Type B pancreatic cell (in vitro differentiated cells): ENCODE measurements at places on chromosomes 4 and X.
A peak's percentile ranks its signal among the peaks of the same experiment; 100 is the strongest.

- no peak for DNase-seq
These were observed 124.0 kb downstream of the PRKX start for GRCh38 chrX:3589474-3589873.

- DNase-seq, result no peak
These were observed 222.8 kb downstream of the FRMPD4 start for GRCh38 chrX:12360986-12361598.

DNA sequence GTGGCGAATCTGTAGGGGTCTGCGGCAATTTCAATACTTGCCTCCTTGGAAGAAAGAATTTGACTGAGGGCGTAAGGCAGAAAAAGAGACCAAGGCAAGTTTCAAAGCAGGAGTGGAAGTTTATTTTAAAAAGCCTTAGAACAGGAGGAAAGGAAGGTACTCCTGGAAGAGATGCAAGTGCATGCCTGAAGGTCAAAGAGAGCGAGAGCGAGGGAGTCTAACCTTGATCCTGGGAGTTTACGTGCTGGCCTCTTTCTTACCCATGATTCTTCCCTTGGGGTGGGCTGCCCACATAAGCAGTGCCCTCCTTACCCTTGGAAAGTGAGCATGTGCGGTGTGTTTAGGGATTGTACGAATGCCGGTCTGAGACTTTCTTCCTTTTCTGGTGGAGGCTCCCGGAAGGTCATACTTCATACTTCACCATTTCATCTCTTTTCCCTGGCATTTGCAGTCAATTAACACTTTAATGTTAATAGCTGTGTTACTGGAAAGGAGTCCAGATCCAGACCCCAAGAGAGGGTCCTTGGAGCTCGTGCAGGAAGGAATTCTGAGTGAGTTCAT, 40.0 kb downstream of the ARSD start:
- no peak for DNase-seq

GRCh38 chr4:7189475-7190277, 2.7 kb upstream of the SORCS2 start:
- no peak for DNase-seq

DNA sequence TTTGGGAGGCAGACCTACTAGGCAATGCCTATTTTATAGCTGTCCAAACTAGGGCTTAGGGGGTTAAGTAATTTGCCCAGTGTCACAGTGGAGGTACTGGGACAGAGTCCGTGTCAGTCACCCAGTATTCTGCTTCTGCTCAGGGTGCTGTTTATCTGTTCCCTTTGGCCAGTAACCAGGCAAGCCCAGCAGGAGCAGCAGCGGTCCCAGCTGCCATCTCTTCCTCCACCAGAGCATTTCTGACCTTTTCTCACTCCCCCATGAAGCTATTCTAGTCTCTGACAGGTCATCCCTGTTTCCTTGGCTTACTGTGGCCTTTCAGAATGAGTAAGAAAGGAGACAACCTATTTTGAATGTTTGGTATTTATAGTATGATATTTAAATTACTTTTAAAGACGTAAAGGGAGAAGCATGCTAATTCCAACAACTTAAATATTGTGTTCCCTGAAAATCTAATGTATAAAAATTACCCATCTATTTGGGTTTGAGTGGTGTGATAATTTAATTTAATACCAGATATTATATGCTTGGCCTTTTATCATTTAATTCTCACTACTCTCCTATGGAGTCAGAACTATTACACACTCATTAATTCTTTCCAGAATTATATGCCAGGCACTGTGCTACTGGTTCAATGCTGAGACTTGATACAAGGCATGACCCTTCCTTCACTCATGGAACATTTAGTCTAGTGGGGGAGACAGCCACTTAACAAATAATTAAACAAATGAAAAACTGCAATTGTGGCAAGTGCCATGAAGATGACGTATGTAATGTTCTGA, 60.6 kb downstream of the RPS6KA3 start:
- no peak for DNase-seq

DNA sequence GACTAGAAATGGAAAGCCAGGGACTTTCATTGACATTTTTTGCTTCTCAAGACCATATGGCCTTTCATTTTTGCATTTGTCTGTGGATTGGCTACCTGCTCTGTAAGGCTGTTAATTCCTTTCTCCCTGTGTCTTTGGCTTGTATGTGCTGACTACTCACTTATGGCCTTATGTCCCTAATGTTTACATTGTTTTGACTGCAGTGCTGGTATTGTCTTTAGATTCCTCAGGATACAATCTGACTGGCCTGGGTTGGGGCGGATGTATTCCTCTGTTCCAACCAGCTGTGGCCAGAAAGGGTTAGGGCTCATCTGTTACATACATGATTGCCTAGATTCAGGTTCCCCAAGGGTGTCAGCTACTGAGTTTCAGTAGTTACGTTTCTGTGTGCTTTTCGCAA, 108.1 kb downstream of the RAPGEF2 start:
- no peak for DNase-seq

DNA sequence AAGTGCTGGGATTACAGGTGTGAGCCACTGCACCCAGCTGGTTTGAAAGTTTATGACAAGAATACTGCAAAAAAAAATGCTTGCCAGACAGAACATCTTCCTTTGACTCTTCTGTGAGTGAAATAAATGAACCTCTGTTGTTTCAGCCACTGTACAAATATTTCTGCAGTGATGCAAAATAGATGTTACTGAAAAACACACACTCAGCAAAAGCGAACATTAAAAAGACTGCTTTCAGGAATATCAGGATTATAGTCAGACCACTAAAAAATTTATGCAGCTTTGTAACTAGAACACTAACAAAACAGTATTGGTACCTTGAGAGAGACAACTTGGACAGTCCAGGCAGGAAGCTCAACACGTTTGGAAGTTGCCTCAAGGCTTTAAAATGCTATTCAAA, 16.9 kb upstream of the SEPSECS start:
- DNase-seq, result no peak

DNA sequence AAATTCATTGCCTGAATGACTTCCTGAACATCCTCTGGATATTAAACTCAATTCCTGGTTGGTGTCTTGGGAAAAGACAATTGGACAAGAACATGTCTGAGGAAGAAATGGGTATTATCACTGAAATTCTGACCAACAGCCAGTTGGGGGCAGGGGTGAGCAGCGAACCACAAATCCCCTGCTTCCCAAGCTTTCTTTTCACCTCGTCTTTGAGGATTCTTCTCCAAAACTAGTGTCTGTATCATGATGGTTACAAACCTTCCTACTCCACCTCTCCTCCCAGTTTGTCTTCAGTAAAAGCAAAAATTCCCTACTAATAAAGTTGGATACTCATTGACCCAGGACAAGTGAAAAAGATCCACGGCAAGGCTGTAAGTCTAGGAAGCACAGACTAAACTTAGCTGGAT, 48.3 kb upstream of the WDR1 start:
- DNase-seq, result no peak

DNA sequence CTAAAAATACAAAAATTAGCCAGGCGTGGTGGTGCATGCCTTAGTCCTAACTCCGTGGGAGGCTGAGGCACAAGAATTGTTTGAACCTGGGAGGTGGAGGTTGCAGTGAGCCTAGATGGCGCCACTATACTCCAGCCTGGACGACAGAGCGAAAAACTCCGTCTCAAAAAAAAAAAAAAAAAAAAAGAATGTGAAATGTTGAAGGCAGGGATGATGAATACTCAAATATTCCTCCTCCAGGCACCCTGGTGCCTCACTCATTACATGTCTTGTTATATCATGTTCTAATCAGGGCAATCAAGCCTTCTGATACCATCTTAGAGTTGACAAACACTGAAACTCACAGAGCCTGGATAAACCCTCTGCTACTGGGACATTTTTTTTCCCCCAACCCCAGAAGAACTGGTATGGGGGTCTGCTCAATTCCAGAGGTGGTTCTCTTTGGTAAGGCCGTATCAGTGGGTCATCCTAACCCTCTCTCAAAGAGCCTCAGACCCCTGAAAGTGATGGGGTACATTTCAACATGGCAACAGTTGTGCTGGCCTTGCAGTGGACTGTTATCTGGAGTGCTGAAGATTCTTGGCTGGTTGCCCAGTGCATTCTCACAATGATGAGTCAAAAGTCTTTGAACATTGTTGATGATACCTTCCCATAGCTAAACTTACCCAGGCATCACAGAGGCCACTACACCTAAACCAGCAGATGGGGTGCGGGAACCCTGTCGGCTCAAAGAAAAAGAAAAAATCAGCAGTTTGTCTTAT, 2.4 kb upstream of the SH3KBP1 start:
- DNase-seq, result no peak

GRCh38 chr4:136931781-136932180, 600.5 kb downstream of the PCDH18 start:
- no peak for DNase-seq

GRCh38 chr4:24470666-24471485, 113.5 kb downstream of the DHX15 start:
- peak; percentile 71 for DNase-seq

DNA sequence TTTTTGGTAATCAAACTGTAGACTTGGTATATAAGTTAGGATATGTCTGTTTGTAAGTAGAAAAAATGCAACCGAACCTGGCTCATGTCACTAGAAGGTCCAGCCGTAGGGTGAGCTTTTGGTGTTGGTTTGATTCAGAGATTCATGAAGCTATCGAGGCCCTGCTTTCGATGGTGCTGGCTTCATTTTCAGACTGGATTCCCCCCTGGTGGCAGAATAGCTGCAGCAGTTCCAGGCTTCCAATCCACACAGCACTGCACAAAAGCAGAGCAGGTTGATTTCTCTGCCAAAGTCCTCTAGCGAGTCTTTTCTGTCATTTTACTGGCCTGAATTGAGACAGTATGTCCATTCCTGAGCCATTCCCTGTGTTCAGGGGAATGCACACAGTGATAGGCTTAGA, 33.1 kb downstream of the PDK3 start:
- DNase-seq, result no peak

- DNase-seq, result no peak
These were observed 2197.7 kb downstream of the ARAP2 start for GRCh38 chr4:34046580-34046979.

GRCh38 chr4:2734612-2735011, 21.5 kb downstream of the TNIP2 start:
- no peak for DNase-seq

- DNase-seq, result no peak
These were observed 540.8 kb downstream of the ADGRL3 start for GRCh38 chr4:61740886-61741285.

GRCh38 chrX:20988118-20988517, 386.1 kb upstream of the CNKSR2 start:
- DNase-seq, result no peak

- no peak for DNase-seq
These were observed 67.9 kb downstream of the TAB3 start for GRCh38 chrX:30821116-30821515.

DNA sequence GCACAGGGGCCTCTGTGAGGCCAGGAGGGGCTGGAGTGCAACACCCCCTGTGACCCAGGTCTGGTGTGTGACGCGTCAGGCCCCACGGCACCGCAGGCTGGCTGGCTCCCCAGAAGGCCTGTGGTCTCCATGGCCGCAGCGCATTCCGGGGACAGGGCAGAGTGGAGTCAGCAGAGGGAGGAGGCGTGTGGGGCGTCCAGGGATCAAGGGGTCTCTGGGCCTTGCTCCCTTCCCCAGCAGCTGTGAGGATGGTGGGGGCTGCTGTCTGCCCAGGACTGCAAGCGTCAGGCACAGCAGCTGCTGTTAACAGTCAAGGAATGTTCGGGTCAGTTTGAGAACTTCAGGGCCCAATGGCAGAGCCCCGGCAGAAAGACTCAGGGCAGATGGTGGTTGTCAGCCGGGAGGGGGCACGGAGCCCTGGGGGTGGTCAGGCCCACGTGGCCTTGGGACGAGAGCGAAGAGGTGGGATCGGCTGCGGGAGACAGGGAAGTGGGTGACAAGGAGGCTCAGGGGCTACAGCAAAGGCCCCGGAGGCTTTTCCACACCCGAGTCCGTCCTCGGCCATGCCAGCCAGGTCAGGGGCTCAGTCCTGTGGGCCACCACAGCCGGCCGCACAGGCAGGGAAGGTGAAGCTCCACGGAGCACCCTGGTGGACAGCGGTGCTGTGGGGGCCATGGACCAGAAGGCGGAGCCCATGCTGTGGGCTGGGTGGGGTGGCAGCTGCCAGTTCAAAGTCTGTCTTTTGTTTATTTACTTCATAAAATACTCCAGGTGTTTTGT, 18.3 kb downstream of the PCGF3 start:
- DNase-seq, result no peak

- DNase-seq, result no peak
These were observed 98.9 kb downstream of the TLL1 start for GRCh38 chr4:165971933-165972332.

GRCh38 chr4:157143369-157143768, 67.4 kb downstream of the GLRB start:
- DNase-seq, result no peak

GRCh38 chr4:75742451-75742850, 18.1 kb downstream of the USO1 start:
- no peak for DNase-seq

DNA sequence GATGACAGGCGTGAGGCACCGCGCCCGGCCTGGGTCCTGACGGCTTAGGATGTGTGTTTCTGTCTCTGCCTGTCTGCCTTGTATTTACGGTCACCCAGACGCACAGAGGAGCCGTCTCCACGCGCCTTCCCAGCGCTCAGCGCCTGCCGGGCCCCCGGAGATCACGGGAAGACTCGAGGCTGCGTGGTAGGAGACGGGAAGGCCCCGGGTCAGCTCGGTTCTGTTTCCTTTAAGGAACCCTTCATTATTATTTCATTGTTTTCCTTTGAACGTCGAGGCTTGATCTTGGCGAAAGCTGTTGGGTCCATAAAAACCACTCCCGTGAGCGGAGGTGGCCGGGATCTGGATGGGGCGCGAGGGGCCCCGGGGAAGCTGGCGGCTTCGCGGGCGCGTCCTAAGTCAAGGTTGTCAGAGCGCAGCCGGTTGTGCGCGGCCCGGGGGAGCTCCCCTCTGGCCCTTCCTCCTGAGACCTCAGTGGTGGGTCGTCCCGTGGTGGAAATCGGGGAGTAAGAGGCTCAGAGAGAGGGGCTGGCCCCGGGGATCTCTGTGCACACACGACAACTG, 1.3 kb downstream of the SHOX start:
- no peak for DNase-seq

DNA sequence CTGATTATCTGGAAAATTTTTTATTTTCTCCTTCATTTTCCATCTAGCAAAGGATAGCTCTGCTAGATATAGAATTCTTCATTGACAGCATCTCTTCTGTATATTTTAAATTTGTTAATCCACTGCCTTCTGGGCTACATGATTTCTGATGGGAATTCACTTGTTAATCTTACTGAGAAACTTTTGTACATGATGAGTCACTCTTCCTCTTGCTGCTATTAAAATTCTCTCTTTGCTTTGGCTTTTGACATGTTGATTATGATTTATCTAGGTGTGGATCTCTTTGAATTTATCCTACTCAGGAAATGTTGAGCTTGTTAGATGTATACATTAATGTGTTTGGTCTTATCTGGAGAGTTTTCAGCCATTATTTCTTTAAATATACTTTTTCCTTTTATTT, 27.5 kb downstream of the OR13H1 start:
- no peak for DNase-seq
